Epithelial cell of umbilical artery (primary cell): ENCODE measurements at places on chromosomes 16 and 17. TPM values are rescaled to one million over a fixed set of nuclear protein-coding genes. Genes with fewer than 3 reads are reported as not detected.

Gene MFAP4
- total RNA-seq: under 0.01 and 0.30 TPM in 2 replicates

Gene PDILT
- not detected in 2 replicates for total RNA-seq

Gene EIF1
- 93.2 and 112 TPM in 2 replicates for total RNA-seq

Gene ADAD2
- total RNA-seq: not detected in 2 replicates

Gene RPL13
- 2,820 and 4,525 TPM in 2 replicates for total RNA-seq

Gene TMIGD1
- total RNA-seq: not detected in 2 replicates

Gene CES2
- 12.0 and 17.5 TPM in 2 replicates for total RNA-seq

Gene TNFRSF17
- not detected in 2 replicates for total RNA-seq

Gene MMP28
- 4.6 and 10.4 TPM in 2 replicates for total RNA-seq

Gene NR1D1
- 0.30 and 0.32 TPM in 2 replicates for total RNA-seq

Gene GAS7
- under 0.01 and 0.32 TPM in 2 replicates for total RNA-seq

Gene TPSD1
- not detected in 2 replicates for total RNA-seq

Gene TMEM220
- total RNA-seq: 0.46 and 2.6 TPM in 2 replicates

Gene GP1BA
- not detected in 2 replicates for total RNA-seq
